Kasumi-1 (cell line): ENCODE measurements at places on chromosomes 11 and 22.
A peak's percentile ranks its signal among the peaks of the same experiment; 100 is the strongest.

DNA sequence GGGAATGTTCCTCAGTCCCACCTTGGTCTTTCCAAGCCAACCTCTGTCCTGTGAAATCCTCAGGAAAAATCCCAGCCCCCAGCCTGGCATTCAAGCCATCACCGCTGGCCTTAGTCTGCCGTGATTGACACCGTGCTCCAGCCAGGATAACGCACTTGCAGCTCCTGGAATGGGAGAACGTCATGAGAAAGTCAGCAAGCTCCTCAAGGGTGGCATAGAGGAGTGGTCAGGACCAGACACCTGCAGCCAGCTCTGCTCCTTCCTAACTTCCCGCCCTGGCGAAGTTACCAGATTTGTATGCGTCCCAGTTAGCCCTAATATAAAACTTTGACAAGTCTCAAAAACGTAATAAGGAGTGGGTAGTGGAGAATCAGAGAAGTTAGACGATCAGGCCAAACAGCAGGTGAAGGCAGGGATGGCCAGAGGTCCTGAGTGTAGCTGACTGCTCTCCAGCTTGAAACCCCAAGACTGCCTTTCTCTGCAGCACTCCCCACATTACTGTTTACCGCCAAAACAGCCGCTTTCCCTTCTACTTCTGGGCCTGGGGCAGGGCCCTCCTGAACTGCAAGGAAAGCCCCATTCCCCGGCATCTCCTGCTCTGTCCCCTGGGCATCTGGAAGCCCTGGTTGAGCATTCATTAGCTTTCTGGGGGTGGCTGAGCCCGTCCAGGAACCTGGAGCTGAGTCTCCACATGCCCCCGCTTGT, 1.3 kb upstream of the DKK3 start:
- DNase-seq = no peak

GRCh38 chr11:20933086-20933485, 263.7 kb downstream of the NELL1 start:
- no peak for DNase-seq

- no peak for DNase-seq
Observed at GRCh38 chr22:26033071-26033470, 136.2 kb upstream of the SEZ6L start.

GRCh38 chr11:126079621-126080124, 17.0 kb upstream of the CDON start:
- no peak for DNase-seq

GRCh38 chr11:60367009-60367408, 11.3 kb upstream of the MS4A7 start:
- no peak for DNase-seq

DNA sequence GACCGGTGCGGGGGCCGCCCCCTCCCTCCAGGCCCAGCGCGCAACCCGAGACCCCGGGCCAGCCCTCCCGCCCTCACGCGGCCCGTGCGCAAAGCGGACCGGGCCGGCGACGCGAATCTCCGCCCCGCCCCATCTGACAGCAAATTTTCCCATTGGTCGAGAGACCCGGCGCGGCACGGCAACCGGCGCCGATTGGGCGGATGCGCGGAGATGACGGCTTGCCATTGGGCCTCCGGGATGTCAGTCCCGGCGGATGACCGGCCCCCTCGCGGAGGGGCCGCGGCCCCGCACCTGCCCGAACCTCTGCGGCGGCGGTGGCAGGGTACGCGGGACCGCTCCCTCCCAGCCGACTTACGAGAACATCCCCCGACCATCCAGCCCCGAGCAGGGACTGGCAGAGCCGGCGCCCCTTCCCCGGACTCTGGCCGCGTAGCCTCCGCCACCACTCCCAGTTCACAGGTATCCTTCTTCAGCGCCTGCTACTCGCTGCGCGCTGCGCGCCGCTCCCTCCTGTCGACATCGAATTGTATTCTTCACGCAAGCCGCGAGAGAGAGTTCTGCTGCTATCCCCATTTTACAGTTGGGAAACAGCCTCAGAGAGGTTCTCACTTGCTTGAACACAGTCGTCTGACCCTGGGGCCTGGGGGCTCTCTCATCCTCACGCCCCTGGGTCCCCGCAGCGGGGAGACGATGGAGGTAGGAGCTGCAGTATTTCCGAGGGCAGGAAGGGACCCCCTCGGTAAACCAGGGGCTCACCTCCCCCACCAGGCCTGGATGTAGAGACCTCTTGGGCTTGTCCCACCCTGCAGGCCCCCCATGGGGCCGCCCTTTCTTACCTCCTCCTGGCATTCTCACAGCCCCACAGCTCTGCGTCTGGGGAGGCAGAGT, at the start of gene ARVCF:
Gene ARVCF, minus strand, starts transcription at position 90 of the 888 bp plus-strand sequence. CDS start 26,029 bp downstream, outside the sequence.
- DNase-seq = peak; percentile 72

DNA sequence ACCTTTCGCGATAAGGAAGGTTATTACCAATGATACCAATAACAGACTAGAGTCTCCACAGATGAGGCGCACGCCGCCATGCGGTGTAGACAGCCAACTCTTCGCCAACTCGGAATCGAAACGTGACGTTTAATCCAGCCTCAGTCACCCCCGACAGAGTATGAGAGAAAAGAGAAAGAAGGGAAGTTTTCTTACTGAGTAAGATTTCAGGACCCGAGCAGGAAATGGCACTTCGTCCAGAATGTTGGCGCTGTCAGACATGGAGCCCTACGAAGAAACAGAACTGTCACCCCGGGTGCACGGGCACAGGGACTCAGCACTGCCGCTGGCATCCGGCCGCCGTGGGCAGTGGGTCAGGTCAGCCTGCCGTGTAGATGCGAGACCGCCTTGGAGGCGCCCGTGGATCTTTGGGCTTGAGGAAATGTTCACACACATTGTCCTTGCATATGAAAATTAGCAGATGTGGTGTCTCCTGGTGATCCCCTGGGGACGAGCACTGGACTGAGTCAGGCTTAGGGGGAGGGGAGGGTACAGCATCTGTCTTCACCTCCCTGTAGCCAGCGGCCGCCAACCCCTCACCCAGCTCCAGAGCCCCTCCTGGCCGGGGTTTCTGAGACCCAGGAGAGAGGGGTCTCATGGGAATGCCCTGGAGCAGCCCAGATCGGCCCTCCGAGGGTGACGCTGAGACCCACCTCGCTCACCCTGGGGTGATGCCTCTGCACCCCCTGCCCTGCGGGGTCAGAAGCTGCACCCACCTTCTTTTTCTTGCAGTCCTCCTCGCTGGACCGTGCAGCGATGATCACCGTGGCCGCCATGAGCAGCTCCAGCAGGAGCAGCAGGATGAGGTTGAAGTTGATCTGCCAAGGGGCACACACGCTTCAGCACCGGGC, 8.3 kb downstream of the MLC1 start:
- no peak for DNase-seq

DNA sequence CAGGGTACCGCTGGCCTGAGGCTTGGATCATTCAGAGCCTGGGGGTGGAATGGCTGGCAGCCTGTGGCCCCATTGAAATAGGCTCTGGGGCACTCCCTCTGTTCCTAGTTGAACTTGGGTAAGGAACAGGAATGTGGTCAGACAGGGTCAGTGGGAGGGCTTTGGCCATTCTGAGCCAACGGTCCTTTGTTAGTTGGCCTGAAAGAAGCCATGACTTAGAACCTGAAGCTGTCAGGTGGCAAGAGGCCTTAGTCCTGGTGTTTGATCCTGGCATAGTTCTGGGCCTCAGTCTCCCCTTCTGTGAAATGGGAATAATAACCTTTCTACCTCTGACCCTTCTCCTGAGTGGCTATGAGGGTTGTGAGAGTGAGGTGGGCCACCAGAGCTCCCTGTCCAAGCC, 8.3 kb downstream of the PGAP2 start:
- no peak for DNase-seq

DNA sequence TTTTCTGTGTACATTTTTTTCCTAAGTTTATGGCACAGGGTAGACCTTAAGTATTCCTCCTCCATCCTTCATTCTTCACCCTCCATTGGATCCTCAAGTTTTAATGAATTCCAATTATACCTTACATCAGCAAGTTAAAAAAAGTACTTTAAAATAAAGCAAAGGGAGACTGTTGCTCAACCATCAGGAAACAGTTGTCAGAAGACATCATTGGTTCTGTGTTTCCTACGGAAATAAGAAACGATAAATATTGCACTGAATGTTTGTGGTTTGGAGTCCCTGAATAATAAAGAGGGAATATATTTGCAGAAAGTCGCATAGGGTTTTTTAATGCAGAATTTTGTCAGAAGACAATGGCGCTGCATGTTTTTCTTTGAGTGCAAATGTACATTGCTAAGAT, 28.1 kb upstream of the LDHA start:
- peak; percentile 39 for DNase-seq
